ENCODE measurements at places on chromosomes 2 and 18.

DNA sequence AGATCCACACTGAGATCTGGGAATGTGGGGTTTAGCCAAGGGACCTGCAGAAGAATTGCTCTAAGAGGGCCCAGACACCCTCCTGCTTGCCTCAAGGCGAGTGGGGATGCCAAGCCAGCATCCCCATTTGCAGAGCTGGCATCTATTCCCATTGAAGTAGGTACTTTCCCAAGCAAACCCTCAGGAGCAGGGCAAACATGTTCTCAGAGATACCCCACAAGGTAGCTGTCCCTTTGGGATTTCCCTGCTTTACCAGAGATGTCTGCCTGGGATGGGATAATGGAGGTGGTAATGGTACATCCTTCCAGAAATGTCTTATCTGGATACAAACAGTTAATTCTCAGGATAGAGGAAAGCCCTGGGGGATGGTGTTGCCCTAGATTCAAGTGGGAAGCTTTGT, 51.2 kb downstream of the GYPC start:
- DNase-seq, result no peak

DNA sequence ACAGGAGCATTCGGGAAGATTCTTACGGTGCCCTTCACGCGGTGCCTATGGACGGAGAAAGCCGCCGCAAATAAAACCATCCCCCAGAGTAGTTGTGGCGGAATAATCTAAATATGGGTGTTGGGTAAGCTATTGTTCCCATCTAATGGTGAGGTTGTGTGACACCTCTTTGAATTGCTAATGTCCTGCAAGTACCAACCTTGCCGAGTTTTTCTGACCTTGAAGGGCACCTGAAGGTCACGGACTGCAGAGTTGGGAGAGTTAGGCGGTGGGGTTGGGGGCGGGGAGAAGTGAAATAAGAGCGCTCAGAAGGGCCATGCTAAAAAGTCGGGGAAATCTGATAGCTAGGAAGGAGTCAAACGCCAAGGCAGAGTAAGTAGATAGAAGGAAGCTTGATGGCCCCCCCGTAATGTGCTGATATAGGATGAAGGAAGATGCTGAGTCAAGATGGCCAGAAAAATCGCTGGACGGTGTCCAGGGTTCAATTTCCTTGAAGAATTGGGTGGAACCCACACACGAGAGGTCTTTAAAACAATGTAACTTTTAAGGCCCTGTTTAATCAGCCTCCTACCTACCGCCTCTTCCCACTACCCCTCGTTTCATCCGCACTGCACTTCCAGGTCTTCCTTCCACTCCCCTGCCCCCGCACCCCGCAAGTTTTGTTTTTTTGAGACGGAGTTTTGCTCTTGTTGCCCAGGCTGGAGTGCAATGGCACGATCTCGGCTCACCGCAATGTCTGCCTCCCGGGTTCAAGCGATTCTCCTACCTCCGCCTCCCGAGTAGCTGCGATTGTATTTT, 600 bp downstream of the KATNAL2 start:
- DNase-seq, result no peak

DNA sequence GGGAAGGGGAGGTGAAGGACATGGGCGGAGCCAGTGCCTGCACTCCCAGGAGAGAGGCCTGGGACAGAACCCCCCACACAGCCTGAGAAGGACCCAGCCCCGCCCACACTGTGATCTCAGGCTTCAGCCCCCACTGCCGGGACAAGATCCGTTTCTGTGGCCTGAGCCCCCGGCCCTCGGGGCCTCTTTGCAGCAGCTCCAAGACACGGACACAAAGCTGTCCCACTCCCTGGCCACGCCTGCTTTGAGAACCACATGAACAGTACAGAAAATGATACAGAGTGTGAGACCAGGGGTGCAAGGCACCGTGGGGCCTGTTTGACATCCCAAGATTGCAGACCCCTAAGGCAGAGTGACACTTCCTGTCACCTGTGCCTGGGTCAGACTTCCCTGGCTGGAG, 74.5 kb downstream of the TWIST2 start:
- no peak for DNase-seq

DNA sequence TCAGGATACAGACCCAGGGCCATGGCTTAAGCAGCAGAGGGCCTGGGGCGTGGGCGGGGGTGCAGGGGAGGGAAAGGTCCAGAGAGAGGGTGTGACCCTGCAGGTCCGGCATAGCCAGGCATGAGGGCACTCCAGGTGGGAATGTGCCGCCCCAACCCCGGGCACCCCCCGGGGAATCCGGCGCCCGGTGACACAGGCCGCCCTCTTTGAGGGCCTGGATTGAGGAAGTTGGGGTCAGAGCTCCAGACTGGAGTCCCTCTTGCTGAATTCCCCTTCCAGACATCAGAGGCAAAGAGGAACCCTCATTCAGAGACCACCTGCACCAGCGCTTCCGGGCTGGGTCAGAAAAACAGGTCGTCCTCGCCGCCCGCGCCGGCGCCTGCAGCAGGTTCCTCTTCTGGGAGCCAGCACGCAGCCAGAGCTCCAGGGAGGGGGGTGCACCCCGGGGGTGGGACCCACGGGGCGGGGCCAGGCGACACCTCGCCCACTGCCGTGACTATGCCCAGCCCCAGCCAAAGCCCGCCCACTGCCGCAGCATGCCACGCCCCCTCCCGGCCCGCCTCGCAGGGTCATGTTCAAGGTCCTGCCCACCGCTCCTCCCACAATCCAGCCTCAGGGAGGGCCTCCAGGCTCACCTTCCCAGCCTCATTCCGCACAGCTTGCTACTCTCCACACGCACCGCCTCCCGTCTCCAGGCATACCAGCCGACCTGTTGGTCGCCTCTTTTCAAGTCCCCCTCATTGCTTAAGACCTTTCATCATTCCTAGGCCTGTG, 98.3 kb upstream of the ID2 start:
- peak; percentile 64 for DNase-seq
